ENCODE measurements at places on chromosomes 1 and 21.

DNA sequence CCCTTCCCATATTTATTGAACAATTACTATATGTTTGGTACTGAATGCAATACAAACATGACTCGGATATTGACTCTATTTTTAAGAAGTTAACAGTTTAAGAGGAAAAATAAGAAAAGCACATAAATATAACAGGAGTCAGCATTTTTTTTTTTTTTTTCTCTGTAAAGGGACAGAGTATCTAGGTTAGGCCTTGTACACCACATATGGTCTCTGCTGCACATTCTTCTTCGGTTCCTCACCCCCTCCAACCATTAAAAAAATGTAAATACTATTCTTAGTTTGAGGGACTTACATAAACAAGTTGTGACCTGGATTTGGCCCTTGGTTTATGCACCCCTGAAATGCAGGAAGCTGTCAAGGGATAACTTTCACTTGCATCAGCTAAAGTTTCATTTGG is 40.4 kb downstream of the PHC2 start:
- DNase-seq = no peak

GRCh38 chr1:8874230-8875201 is 4.0 kb downstream of the ENO1 start:
- DNase-seq = no peak

GRCh38 chr1:76109404-76109803 is 34.9 kb downstream of the ST6GALNAC3 start:
- DNase-seq = no peak

DNA sequence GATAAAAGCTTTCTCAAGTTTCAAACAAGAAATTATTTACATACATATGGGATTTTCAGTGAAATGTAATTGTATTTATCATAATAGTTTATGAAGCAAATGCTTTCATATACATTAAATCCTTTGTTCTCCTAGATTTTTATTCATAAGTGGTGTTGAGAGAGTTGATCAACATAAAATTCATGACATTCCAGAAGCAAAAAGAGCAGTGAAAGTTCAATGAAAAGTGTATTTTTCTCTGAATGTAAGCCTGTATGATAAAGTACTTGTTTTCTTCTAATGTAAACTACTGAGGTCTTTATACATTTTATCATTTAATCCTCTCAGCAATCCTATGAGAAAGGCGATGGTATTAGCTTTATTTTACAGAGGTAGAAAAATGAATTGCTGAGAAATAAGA is 146.5 kb downstream of the PLA2G4A start:
- no peak for DNase-seq

DNA sequence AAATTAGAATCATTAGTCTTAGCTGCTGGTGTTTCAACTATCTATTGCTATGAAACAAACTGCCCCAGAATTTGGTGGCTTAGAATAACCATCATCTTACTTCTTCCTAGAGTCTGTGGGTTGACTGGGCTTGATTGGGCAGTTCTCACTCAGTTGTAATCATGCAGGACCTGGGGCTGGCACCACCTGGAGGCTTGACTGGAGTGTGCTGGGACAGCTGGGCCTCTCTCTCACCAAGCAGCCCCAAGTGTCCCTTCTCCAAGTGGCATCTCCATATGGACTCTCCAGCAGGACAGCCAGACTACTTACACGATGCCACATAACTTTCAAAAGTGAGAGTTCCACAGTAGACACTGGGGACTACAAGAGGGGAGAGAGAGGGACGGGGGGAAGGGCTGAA is 140.3 kb upstream of the ATP1B1 start:
- no peak for DNase-seq

DNA sequence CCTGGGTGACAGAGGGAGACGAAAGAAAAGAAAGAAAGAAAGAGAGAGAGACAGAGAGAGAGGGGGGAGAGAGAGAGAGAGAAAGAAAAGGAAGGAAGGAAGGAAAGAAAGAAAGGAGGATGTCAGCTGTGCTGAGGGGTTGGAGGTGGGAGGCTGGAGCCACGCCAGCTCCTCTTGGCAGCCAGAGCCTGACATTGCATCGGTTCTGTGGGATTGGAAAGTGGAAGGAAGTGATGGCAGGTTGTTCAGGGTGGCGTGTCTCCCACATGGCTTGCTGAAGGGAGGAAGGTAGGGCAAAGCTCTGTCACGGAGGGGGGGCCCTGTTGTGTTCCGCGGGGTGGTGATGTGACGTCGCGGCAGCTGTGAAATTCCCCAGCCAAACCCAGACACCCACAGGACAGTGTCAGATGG is 30.7 kb downstream of the EIF2D start:
- DNase-seq = no peak

- no peak for DNase-seq
These were observed 708.2 kb downstream of the BRINP3 start for GRCh38 chr1:189769448-189769847.

Measured in smooth muscle cell of the brain vasculature (primary cell).